ENCODE measurements at places on chromosomes 12 and 14.

DNA sequence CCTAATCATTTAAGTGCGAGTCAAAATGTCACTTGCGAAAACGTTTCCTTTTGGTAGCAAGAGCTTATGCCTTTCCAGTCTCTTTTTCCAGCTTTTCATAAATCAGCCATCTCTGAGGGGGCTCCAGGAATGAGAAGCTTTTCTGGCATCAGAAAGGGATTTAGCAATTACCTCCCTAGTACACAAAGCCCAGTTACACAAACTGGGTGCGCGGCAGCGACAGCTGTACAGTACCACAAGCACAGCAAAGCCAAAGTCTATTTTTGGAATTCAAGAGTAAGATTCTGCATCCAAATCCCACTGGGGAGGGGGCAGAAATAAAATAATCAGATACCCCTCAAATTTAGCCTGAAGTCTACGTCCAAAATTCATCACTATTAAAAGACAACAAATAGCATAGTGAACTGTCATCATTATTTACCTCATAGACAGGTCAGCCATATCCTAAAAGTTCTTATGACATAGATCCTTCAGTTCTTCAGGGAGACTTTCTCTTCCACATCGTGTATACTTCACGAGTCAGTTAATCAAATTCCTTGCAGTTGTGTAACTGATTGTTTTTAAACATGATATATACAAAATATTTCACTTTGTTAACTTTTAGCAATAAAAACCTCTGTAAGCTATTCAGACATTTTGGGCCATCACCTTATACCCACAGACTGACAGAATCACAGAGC lies 150.8 kb downstream of the TTC7B start:
- H3K4me1 ChIP-seq = no peaks in the 10 kb centered on the region
- no peak for DNase-seq
- H3K4me3 ChIP-seq = no peak overlapping the region
- no peaks in the 10 kb centered on the region for H3K36me3 ChIP-seq

DNA sequence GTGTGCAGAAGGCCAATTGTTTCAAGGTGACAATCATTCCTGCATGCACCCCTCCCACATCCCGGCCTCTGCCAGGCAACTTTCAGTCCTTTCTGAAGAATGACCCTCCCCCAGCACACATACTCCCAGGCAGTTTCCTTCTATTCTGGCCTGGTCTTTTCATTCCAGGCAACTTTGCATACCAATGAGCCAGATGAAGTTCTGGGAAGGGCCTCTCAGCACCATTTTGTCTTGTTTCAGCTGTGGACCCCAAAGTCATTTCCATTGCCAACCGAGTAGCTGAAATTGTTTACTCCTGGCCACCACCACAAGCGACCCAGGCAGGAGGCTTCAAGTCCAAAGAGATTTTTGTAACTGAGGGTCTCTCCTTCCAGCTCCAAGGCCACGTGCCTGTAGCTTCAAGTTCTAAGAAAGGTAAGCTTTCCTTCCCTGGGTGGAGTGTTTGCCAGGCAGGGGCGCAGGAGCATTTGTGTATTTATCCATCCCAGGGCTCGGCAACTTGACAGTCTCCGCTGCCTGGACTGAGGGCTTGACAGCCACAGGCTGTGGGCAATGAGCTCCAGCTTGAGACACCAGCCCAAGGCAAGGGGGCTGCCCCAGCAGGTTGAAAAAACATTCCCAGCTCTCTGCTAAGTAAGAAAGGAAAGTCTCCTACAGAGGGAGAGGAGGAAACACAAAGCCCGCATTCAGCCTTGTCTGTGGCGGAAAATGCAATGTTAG lies 16.4 kb downstream of the BCL2L14 start:
- no peaks in the 10 kb centered on the region for H3K4me1 ChIP-seq
- no peaks in the 10 kb centered on the region for H3K36me3 ChIP-seq
- no peaks in the 10 kb centered on the region for H3K27me3 ChIP-seq
- H3K27ac ChIP-seq = no peak overlapping the region

DNA sequence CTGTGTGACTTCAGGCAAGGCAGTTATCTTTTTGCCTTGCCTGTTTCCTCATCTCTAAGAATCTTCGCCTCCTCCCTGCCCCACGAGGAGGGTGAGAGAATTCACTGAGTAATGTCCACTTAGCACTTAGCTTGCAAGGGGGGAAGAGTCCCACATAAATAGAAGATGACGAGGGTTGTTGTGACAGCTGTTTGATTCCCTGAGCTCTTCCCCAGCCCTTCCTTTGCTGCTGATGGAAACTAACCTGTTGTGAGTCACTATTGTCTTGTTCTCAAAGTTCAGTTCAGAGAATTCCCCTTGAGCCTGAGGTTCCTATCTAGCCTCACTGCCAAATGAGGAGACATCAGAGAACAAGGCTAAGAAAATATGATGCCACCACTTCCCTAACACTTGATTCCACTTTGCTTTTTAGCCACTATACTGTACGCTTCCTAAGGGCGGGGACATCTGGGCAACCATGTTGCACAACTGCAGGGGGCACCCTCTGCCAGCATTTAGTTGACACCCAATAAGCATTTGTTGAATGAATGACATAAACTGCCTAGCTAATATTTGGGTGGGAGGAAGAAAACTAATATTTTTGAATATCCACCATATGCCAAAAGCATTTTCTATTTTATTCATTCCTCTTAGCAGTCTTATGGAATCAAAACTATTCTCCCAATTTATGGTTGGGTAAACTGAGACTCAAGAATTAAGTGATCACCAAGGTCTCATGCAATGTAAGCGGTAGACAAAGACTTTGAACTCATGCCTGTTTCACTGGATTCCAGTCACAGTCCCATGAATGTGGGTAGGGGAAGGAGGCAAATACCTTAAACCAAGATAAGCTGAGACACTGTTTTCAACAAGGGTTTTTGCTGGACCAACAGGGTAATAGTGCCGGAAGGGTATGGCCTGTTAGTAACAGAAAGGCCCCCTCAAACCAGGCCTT lies 77.6 kb downstream of the ZFP36L1 start:
- DNase-seq = no peak
- no peak overlapping the region for H3K4me3 ChIP-seq
- no peaks in the 10 kb centered on the region for H3K36me3 ChIP-seq
- H3K27me3 ChIP-seq = no peaks in the 10 kb centered on the region
- no peaks in the 10 kb centered on the region for H3K4me1 ChIP-seq

DNA sequence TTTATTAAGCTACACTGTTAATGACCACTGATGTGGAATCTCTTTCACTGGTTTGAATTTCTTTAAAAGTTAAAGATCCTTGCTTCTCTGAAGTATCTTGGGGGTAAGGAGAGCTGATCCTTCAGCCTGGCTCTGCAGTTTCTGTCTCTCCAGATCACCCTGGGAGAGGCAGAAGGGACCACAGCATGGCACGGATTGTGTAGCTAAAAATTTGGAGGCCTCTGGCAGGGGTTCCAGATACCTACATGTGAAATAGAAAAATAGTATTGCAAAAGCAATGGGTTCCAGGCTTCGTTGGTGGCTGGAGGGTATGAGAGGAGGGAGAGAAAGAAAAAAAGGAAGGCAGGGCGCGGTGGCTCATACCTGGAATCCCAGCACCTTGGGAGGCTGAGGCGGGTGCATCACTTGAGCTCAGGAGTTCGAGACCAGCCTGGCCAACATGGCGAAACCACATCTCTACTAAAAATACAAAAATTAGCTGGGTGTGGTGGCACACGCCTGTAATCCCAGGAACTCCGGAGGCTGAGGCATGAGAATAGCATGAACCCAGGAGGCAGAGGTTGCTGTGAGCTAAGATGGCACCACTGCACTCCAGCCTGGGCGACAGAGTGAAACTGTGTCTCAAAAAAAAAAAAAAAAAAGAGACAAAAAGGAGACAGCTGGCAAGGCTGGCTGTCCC lies 3.4 kb downstream of the CHST11 start:
- H3K27ac ChIP-seq = peak overlapping the region; percentile 91
- H3K4me3 ChIP-seq = peak overlapping the region; percentile 91
- H3K27me3 ChIP-seq = no peaks in the 10 kb centered on the region
- no peaks in the 10 kb centered on the region for H3K36me3 ChIP-seq
- no peak for DNase-seq

- DNase-seq = no peak
- no peak overlapping the region for H3K27ac ChIP-seq
- no peaks in the 10 kb centered on the region for H3K36me3 ChIP-seq
Measured at GRCh38 chr14:88829685-88830302, 5.3 kb downstream of the TTC8 start.

GRCh38 chr12:55516391-55516790 lies 24.2 kb downstream of the OR6C68 start:
- no peak for DNase-seq
- H3K4me1 ChIP-seq = no peaks in the 10 kb centered on the region
- no peak overlapping the region for H3K27ac ChIP-seq
- no peak overlapping the region for H3K4me3 ChIP-seq
- no peaks in the 10 kb centered on the region for H3K36me3 ChIP-seq

DNA sequence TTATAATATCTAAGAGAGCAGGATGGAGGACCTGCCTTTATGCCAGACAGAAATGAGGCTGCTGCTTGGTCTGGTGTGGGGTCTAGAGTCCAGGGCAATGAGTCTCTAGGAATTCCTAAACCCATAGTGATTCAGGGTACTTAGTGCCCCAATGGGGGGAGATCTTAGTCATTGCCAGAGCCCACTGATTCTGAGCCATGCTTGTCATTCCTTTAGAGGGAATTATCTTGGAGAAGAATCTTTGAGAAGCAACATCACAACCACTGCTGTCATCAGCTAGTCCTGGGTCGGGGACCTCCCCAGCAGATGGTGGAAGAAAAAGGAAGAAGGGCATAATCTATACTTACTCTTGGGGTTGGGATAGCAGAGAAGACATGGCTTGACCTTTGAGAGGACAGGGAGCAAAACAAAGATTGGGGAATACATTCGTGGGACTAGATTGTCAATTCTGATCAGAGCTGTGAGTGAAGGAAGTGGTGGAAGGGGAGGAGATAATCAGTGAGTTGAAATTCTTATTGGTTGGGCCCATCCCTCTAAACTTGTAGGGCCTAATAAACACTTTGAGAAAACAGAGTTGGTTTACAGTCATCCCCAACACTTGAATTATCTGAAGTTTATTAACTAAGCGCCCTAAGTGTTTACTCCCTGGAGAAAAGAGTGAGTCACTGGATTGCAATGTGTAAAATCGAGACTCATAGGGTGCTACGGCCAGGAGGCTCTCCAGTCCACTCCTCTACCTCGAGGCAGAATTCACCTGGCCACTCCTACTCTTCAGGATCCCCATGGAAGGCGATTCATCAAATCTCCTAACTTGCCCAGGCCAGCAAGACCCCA lies 3.0 kb upstream of the KRT3 start:
- no peak for DNase-seq
- H3K4me3 ChIP-seq = no peak overlapping the region
- no peaks in the 10 kb centered on the region for H3K4me1 ChIP-seq
- H3K27me3 ChIP-seq = peaks cover 60% of the 10 kb centered on the region

DNA sequence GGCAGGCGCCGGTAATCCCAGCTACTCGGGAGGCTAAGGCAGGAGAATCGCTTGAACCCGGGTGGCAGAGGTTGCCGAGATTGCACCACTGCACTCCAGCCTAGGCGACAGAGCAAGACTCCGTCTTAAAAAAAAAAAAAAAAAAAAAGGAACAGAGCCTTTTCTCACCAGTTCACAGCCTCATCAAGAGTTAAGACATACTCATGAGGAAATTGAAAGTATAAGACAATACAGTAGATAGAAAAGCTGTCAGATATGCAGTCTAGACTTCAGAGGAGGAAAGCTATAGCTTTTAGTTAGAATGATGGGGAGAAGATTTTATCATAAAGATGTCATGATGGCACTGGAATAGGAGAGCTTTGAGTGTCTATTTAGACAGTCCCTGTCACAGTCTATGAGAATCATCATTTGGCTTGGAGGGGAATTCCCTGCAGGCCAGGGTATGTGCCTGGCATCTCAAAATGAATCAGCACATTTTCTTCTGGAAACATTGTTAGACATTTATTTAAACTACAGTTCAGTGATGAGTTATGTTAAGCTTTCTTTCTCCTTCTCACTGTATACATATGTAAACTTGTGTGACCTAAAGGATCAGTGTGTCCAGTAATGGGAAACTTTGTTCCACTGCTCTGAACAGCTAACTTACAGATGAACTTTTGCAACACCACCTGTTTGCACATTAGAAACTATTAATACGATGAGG lies 2.9 kb upstream of the RAB35 start:
- no peaks in the 10 kb centered on the region for H3K27me3 ChIP-seq
- H3K27ac ChIP-seq = peak overlapping the region; percentile 95
- H3K4me1 ChIP-seq = peaks cover 41% of the 10 kb centered on the region

- no peaks in the 10 kb centered on the region for H3K4me1 ChIP-seq
- no peaks in the 10 kb centered on the region for H3K36me3 ChIP-seq
- no peaks in the 10 kb centered on the region for H3K27me3 ChIP-seq
- no peak overlapping the region for H3K27ac ChIP-seq
- no peak for DNase-seq
Measured at GRCh38 chr12:44246482-44247105, 410.7 kb downstream of the TMEM117 start.

GRCh38 chr12:22653791-22654190 lies 28.8 kb downstream of the ETNK1 start:
- H3K4me1 ChIP-seq = no peaks in the 10 kb centered on the region
- H3K4me3 ChIP-seq = no peak overlapping the region
- H3K27me3 ChIP-seq = no peaks in the 10 kb centered on the region
- H3K27ac ChIP-seq = no peak overlapping the region
- no peak for DNase-seq

DNA sequence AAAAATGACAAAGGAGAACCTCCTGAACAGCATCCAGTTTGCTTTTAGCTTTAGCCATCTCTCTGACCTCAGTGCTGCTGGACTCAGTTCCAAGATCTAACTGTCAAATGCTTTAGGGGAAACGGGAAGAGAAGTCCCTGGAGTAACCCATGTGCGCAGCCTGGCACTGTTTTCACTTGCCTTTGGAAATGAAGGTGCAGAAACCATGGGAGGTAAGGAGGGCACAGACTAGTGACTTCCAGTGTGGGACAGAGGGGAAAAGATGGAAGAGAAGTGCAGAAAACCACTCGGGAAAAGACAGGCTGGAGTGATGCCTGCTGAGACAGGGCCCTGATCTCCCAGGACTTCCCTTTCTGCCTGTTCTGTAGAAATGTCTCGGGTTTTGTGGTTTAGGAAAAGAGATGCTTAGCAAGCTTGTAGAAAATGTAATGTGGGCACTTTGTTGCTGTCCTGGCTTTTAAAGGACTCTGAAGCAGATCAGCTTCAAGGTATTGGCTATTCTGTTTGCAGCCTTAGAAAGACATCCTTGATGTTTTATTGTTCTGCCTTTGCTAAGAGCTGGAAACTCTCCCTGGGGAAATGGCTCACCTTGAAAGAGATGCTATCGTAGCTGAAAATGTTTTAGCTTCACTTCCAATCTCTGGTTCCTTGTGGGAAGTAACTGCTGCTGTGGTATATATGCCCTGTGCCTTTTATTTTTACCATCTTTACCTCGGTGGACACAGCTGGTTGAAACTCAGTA lies 124.6 kb upstream of the HIF1A start:
- no peaks in the 10 kb centered on the region for H3K4me1 ChIP-seq
- no peak for DNase-seq
- H3K36me3 ChIP-seq = no peaks in the 10 kb centered on the region
- no peak overlapping the region for H3K27ac ChIP-seq
- H3K27me3 ChIP-seq = no peaks in the 10 kb centered on the region

GRCh38 chr12:30953951-30954751 lies 27.6 kb downstream of the TSPAN11 start:
- no peak overlapping the region for H3K4me3 ChIP-seq
- no peaks in the 10 kb centered on the region for H3K27me3 ChIP-seq
- peaks cover 14% of the 10 kb centered on the region for H3K4me1 ChIP-seq

All from MM.1S (cell line).